CD4-positive, alpha-beta T cell treated with Interleukin-12 subunit alpha and Interleukin-12 subunit beta, for 1 hour (primary cell): ENCODE measurements at places on chromosomes 2 and 18.
A peak's percentile ranks its signal among the peaks of the same experiment; 100 is the strongest.

DNA sequence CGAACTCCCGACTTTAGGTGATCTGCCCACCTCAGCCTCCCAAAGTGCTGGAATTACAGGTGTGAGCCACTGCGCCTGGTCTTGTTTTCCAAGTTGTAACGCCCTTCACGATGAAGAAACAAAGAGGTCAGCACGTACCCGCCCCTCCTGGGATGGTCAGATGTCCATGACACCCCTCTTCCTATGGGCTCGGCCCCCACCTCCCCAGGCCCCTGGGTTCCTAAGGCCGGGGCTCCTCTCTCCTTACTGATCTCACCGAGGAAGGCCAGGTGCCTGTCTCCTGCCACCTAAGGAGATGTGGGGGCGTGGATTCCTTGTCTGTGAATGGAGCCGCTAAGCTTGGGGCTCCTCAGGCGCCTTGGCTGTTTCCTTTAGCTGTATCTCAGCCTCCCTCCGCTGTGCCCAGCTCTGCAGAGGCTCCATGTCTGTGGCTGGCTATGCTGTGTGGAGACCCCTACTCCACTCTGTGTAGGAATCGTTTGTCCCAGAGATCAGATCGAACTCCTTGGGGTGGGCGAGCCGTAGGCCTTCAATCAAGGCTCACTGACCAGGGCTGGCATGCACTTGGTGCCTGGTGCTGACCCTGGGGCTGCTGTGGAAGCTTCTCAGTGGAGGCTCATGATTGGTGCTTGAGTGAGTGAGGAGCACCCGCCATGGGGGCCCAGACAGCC lies 8.8 kb downstream of the COLEC11 start:
- no peak for DNase-seq

GRCh38 chr2:95025406-95026319 lies at the start of gene MAL:
TSS of gene MAL (plus strand) at chr2:95025708. CDS start at chr2:95025793, 85 bp downstream.
- peak; percentile 62 for DNase-seq

DNA sequence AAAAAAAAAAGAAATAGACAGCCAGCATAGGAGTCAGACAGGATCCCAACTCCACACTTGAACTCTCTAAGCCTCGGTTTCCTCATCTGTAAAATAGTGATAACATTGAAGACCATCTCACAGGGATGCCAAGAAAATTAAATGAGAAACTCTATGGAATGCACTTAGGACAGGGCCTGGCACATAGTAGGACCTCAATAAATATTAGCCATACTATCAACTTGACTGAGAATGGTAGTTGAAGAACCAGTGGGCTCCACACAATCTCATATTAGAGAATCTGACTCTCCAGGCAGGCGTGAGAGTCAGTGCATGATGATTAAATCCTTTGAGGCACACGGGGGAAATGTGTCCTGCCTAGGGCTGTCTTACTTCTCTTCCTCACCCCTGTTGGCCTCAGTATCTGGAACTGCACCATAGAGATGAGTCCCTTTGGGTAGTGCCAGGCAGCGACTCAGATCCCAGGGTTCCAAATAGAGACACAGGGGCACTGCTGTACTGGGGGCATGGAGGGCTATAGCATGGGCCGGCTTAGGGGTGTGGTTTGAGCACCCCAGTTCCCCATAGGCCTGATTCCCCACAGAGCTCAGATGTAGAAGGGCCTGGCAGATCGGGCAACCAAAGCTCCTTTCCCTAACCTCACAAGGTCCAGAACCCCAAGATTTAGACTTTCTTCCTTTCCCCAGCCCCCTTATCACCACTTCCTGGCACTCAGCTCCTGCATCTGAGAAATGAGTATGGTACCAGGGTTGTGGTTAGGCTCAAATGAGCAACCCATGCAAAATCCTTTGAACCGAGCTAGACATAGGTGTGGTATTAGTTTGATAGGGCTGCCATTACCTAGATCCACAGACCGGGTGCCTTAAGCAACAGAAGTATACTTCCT lies 51.3 kb upstream of the CAB39 start:
- DNase-seq, result peak; percentile 63

GRCh38 chr2:217993138-217993537 lies 9.7 kb downstream of the TNS1 start:
- no peak for DNase-seq

- DNase-seq, result no peak
Observed at GRCh38 chr2:163736433-163737189, 803 bp upstream of the FIGN start.

DNA sequence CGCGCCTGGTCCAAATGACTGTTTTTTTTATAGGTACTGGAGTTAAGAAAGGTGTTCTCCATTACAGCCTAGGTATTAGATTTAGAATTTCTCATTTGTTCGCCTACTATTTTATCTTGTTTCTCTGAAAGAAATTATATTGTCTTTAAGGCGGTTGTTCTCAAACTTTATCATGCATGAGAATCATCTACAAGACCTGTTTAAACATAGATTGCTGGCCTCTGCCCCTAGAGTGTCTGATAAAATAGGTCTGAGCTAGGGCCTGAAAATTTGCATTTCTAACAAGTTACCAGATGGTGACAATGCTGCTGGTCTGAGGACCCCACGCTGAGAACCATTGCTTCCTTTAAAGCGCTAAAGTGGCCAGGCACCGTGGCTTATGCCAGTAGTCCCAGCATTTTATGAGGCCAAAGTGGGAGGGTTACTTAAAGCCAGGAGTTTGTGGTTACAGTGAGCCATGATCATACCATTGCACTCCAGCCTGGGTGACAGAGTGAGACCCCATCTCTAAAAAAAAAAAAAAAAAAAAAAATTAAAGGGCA lies 34.0 kb upstream of the RNF138 start:
- no peak for DNase-seq

DNA sequence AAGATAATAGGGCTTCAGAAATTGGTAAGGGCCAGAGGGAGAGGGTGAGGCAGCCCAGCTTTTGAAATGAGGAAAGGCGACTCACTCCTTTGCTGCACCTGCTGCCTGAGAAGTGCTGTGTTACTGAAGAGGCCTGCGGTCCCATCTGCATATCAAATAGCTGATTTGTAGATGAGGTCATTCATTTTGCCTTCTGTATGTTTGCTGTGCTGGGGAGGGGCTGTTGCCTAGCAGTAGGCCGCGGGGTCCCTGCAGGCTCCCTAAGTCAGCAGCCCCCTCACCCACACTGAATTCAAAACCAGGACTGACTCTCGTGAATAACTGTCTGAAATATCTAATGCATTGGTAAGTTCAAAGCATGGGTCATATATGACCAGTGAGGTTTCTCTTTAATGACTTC lies 377.2 kb downstream of the SOX11 start:
- no peak for DNase-seq

- no peak for DNase-seq
Observed at GRCh38 chr2:44599130-44599529, 237.4 kb downstream of the CAMKMT start.

GRCh38 chr2:154698721-154699574 lies 453 bp downstream of the KCNJ3 start:
- DNase-seq, result no peak

- DNase-seq, result no peak
Observed at GRCh38 chr18:59060551-59060950, 79.1 kb upstream of the SEC11C start.

DNA sequence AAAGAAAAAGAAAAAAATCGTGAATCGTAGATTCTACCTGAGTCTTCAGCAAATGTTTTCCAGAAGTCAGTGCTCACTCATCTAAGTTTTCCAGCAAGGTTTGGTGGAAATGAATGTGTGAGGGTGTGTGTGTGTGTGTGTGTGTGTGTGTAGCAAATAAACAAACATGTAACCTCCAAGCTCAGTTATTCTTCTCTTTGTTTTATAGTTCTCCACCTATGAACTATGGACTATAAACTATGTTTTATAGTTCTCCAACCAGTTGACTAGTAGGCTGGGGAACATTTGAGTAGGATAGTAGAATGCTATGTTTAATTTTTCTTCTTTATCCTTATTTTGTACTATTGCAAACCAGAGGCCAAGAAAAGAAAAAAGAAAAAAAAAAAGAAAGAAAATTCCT lies 44.6 kb upstream of the SERPINE2 start:
- DNase-seq, result no peak

GRCh38 chr2:107325981-107326786 lies 440.2 kb upstream of the ST6GAL2 start:
- no peak for DNase-seq

DNA sequence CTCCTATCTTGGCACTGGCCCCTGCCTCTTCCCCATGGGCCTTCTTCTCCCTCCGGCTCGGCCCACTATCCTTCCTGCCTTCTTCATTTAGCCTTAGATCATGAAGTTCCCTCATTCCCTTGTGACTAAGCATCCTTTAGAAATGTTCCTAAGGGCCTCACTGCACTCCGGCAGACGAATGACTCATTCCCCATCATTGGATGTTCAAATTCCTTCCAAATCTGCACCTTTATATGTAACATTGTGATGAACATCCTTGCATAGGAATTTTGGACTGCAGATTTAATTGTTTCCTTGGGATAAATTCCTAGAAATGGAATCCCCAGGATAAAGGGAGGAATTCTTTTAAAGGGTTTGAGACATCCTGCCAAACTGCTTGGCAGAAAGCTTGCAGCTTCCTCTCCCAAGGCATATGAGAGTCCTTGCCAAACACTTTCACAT lies 19.0 kb downstream of the CRACDL start:
- DNase-seq, result no peak

- DNase-seq, result no peak
Observed at GRCh38 chr2:37132914-37133313, 23.9 kb downstream of the EIF2AK2 start.

DNA sequence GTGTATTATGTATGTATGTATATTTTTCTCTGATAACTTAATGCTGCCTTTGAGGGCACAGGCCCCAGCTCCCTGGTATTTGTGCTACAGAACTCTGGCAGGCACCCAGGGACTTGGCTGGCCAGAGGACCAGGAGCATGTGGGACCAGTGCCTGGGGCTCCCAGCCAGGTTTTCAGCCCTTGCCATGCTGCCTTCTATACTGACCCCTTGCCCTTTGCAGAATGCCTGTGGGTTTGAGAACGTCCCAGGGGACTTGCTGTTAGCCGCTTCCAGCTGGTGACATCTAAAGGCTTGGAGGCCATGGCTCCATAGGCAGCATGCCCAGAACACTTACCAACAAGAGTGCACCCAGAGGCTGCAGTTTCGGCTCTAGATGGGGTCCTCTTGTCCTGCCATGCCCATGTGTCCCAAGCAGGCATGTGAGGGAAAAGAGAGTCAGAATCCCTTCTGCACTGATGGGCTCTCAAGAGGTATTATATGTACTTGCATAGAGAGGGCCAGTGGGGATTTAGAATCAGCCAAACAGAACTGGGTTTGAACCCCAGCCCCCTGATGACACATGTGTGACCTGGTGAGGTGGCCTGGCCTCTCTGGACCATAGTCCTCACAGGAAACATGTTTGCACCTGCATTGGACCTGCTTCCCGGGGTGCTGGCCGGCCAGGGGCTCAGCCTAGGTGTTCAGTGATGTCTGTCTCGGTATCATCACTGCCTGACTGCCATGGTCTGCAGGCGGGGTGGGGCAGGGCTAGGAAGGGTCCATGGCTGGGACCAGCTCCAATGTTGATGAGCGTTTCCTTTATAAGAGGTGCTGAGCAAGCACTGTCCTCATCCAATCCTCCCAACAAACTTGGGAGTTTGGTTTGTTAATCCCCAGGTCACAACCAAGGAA lies 119.2 kb upstream of the FHL2 start:
- no peak for DNase-seq

DNA sequence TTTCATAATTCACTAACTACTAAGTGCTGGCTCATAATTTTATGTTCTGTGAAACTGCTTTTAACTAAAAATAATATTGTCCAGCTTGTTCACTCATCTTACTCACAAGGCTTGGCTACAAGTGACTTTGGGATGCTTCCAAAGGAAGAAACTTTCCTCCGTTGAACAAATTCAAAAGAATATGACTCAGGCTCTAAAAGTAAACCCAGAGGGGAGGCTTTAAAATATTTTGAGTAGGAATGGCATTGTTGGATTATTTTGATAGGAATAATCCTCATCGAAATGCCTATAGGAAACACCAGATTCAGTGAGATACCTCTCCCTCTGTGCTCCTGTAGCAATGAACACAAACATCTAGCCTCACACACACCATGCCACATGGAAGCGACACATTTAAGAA lies 25.2 kb upstream of the TLK1 start:
- no peak for DNase-seq

GRCh38 chr2:76749858-76750257 lies 772.3 kb downstream of the LRRTM4 start:
- no peak for DNase-seq

DNA sequence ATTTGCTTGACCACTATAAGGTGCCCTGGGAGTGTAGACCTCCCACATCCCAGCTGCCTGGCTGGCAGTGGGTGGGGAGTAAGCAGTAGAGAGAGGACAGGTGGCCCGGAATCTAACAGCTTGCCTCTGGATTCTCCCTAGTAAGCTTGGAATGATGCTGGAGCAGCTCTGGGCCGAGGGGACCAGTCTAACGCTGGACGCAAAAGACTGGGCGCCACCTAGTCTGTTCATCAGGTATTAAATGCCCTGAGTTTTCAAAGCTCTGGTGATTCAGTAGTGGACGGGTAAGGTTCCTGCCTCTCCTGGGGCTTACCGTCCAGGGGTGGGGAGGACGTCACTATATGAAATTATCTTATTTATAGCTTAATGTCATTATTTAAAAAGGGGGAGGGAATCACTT lies 648 bp upstream of the LYPD6B start:
- no peak for DNase-seq

- no peak for DNase-seq
Observed at GRCh38 chr2:27587025-27587424, 4.2 kb downstream of the ZNF512 start.
